ENCODE measurements at places on chromosomes 1 and 21.

DNA sequence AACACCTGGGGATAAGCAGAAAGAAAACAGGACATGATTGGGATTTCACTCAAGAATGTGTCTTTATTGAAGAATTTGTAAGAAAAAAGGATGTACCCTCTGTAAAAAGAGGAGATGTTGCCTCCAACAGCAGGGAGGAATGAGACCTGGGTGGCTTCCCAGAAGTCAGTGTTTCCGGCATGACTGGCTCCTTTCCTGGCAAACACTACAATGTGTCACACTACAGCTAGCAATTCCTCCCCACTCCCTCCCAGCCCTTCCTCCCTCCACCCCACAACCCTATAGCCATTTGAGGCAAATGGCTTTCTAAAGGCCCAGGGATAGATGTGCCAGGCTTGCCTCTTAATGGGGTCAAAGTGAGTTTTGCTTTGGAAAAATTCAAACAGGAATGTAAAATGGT is 11.5 kb upstream of the COL8A2 start:
- DNase-seq, result no peak

GRCh38 chr1:207902566-207902965 is 8.4 kb downstream of the CD34 start:
- no peak for DNase-seq

- DNase-seq, result no peak
Observed at GRCh38 chr21:27423906-27424595, 457.2 kb upstream of the ADAMTS5 start.

DNA sequence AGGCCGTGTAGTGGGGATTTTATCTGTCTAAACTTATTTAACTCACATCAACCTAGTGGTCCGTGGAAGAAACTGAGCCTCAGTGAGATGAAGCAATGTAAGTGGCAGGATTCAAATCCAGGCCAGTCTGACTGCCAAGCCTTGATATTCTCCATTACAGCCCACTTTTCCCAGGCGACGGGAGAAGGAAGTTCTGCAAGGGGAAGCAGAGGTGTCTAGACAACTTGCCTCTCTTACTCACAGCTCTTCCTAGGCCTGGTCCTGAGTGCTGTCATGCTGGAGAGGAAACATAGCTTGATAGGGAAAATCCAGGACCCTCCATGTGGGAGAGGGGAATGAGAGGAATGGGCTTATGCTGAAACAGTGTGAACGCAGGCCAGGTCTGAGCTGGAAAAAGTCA is 9.1 kb downstream of the CTSE start:
- no peak for DNase-seq

GRCh38 chr1:24191860-24192259 is 4.8 kb upstream of the IFNLR1 start:
- DNase-seq, result no peak

DNA sequence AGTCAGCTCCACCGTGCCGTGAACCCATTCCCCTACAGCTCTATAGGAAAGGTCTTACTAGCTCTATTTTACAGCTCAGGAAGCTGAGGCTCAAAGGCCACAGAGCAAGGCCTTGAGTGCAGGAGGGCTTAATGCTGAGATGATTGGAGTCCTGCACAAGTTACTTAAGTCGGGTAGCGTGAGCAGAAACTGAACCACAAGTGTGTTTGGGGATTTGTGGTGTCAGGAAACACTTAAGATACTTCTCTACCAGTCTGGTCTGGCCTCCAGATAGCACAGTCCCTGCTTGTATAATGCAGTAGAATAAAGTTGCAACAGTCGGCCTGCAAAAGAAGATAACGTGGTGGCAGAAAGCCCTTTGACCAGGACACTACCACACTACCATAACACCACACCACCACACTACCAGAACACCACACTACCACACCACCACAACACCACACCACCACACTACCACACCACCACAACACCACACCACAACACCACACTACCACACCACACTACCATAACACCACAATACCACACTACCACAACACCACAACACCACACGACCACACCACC is 118.1 kb downstream of the SPSB1 start:
- DNase-seq, result no peak

DNA sequence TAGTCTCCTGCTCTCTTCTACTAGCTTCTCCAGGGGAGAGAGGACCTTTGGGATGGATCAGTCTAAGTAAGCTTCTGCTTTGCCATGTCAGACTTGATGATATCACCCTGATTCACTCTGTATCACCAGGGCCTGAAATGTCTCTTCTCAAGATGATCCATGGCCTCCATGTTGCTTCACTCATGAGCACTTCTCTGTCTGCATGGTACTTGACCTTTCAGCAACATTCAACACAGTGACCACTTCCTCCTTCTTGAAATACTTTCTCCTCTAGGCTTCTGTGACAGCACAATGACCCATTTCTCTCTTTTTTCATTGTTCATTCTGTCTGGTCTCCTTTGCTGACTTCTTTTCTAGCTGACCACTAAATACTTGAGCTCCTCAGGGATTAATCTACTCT is 35.3 kb upstream of the NGF start:
- no peak for DNase-seq

GRCh38 chr1:15973772-15974171 is 2.1 kb downstream of the ZBTB17 start:
- DNase-seq, result no peak

DNA sequence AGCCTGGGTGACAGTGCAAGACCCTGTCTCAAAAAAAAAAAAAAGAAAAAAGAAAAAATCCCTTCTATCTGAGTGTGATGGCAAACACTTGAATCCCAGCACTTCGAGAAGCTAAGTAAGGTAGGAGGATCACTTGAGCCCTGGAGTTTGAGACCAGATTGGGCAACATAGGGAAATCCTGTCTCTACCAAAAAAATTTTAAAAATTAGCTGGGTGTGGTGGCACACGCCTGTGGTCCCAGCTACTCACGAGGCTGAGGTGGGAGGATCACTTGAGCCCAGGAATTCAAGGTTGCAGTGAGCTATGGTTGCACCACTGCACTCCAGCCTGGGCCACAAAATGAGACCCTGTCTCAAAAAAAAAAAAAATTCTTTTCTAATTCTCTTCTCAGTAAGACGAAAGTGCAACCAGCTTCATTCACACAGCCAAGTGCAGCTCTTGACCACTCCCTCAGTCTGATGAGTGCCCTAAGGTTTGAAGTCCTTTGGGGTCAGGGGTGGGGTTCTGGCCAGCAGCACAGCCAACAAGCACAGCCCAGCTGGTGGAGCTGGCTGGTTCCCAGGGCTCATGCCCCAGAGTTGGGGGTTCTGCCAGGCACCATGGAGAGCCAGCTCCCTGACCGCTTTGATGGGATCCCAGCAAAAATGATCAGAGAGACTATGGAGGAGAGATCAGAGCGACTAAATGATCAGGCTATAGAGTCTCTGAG is 8.0 kb downstream of the SLC2A5 start:
- DNase-seq, result no peak

GRCh38 chr1:39787468-39787867 is 1.2 kb downstream of the BMP8B start:
- no peak for DNase-seq

GRCh38 chr1:202821467-202821866 is 10.7 kb downstream of the PCAT6 start:
- no peak for DNase-seq

DNA sequence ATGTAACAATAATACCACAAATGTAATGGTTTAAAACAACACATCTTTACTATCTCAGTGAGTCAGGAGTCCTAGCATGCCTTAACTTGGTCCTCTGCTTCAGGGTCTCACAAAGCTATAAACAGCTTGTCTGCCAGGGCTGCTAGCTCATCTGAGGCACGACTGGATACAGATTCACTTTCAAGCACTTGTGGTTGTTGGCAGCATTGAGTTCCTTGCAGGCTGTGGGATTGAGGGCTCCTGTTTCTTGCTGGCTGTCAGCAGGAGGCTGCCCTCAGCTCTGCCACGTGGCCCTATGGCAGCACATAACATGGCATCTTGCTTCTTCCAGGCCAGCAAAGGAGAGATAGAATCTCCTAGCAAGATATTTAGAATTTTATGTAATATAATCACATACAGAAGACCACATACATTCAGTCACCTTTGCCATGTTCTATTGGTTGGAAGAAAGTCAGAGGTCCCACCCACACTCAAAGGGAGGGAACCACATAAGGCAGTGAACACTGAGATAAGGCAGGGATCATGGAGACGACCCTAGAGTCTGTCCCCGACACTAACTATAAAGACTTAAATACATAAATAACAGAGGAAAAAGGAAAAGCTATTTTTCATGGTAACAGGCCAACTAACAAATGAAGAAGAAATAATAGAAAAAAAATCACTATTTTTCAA is 18.9 kb upstream of the IPP start:
- DNase-seq, result peak; percentile 75

GRCh38 chr1:203676455-203676854 is 49.8 kb downstream of the ATP2B4 start:
- DNase-seq, result no peak

DNA sequence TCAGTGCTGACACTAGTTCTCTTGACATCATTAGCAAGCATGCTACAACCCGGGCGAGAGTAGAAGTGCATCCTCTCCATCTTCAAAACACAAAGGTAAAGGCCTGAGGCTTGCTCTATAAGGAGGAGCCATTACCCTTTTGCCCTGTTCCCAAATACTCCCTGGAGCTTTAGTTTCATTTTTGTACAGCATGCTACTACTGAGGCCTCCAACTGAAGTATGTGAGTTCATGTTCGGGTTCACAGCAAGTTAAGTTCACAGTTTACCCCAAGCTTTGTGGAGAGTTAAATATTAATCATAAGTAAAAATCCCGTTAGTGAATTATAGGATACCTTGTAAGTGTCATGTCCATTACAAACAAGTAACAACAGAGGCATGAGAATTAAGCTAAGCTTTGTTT is 156.6 kb downstream of the APP start:
- DNase-seq, result no peak

GRCh38 chr21:31008355-31008754 is 29.9 kb downstream of the KRTAP19-8 start:
- no peak for DNase-seq

Measured in brain pericyte (primary cell).